Fibroblast of the aortic adventitia (primary cell): ENCODE measurements at places on chromosomes 2 and 18.

DNA sequence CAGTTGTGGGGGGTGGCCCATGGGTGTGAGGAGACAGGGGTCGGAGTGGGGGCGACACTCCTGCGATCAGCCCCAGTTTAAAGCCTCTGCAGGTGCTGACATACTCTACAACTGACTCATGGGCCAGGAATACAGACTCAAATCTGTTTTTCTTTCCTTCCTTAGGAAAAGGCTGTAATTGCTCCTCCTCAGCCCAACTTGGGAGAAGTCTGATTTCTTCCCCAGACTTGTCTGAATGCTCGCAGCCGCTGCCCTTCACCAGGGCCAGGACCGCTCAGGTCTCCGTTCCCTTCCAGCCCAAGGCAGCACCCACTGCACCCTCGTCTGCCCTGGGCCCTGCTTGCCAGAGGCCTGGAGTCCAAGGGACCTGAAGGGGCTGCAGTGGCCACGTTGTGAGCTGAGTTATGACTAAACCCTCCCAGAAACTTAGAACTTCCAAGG is 41.3 kb downstream of the RHOB start:
- no peak for DNase-seq

DNA sequence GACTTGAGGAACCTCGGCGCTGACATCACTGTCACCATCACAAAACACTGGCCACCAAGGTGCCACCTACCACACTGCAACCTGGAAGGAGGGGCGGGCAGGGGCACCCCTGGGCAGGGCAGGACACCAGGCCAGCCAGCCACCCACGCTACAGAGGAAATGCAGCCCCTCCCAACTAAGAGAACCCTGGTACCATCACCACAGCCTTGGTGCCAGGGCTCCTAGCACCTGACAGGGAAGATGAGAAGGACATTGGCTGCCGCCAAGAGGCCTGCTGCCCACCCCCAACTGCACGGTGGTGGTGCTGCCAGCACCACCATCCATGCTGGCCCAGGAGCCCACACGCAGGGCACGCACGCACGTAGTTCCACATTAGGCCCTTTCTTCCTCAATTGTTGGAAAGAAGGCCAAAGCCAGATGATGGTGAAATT is 88.7 kb downstream of the HDAC4 start:
- DNase-seq: no peak

DNA sequence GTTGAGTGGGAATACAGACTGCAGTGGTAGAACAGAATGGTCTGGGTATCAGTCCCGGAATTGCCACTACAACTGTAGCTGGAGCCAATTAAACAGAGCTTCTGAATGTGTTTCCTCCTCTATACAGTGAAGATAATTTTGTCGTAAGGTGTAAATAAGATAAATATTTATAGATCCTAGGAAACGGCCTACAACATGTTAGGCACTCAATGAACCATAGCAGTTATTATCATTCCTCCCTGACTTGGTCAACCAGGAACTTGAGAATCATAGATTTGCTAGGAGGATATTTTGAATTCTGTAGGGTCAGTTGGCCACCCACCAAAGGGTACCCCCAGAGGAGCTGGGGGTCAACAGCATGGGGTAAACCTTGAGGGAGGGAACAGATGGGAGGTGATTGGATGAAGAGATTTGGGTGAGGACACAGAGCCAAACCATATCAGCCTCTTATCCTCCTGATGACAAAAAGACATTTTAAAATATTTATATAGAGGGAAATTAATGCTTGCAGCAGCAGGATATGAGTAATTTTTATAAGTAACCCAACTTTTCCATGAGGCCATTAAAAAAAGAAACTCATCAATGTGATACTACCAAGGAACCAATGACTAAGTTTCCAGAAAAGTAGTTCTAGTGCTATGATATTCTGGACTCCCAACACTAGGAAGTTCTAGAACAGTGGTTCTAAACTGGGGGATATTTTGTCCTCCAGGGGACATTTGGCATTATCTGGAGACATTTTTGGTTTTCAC is 4.0 kb downstream of the DHRS9 start:
- DNase-seq: no peak

GRCh38 chr2:72917138-72917876 is at the start of gene EMX1:
TSS of gene EMX1 (plus strand) at chr2:72917519. CDS start at chr2:72917853, 334 bp downstream.
- DNase-seq: no peak

DNA sequence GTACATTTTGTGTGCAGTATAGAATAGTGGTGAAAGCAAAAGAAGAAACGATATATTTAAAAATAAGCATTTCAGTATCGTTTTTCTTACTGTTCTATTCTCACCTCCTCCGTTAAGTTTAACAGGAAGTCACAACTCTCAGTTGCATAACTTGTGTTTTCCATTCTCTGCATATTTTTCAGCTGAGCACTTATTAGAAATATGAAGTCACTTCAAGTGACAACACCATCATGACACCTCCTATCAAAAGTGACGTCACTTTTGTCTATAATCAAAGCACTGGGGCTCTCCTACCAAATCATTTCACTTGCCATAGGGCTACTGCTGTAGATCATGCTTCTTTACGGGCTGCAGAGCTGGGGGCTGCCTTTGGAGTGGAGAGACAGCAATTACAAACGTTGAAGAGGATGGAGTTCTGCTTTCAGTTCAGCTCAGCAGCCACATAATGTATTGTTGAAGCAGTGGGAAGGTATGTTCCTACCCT is 36.3 kb downstream of the STAT4 start:
- DNase-seq: peak; percentile 10

DNA sequence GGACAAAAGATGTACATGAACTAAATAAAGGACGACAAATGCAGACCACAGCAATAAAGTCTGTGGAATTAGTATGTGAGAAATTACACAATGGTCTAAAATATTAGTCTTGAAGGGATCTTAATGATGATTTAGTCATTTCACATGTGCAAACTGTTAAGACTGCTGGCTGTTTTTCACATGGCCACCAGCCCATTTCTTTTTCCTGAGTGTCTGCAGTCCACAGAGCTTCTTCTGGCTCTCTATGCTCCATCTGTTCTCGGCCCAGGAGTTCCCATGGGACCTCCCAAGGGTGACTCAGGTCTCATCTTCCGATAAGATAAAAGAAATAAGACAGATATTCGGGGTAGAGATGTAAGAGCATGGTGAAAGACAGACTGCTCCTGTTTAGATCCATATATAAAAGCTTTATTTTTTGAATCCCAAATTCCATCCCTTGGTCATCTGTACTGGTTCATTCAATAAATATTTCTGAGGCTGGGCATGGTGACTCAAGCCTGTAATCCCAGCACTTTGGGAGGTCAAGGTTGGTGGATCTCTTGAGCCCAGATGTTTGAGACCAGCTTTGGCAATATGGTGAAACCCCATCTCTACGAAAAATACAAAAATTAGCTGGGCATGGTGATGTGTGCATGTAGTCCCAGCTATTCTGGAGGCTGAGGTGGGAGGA is 20.1 kb downstream of the IL1RL1 start:
- DNase-seq: peak; percentile 75

- no peak for DNase-seq
These were observed 47.9 kb upstream of the ACMSD start for GRCh38 chr2:134790487-134790886.

DNA sequence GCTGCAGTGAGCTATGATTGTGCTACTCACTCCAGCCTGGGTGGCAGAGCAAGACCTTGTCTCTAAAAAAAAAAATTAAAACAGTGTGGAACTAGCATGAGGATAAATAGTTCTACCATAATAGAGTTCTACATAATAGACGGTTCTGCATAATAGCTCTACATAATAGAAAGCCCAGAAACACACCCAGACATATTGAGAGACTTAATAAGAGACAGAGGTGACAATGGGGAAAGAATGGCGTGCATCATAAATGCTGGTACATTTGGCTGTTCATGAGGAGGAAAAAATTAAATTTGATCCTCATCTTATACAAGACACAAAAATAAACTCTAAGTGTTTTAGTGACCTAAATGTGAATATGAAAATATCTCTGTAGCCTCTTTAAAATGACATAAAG is 58.5 kb downstream of the PTRHD1 start:
- DNase-seq: no peak

GRCh38 chr2:190864375-190864774 is 16.2 kb upstream of the GLS start:
- DNase-seq: peak; percentile 65

GRCh38 chr18:79200546-79201268 is 131.5 kb downstream of the ATP9B start:
- DNase-seq: peak; percentile 16

DNA sequence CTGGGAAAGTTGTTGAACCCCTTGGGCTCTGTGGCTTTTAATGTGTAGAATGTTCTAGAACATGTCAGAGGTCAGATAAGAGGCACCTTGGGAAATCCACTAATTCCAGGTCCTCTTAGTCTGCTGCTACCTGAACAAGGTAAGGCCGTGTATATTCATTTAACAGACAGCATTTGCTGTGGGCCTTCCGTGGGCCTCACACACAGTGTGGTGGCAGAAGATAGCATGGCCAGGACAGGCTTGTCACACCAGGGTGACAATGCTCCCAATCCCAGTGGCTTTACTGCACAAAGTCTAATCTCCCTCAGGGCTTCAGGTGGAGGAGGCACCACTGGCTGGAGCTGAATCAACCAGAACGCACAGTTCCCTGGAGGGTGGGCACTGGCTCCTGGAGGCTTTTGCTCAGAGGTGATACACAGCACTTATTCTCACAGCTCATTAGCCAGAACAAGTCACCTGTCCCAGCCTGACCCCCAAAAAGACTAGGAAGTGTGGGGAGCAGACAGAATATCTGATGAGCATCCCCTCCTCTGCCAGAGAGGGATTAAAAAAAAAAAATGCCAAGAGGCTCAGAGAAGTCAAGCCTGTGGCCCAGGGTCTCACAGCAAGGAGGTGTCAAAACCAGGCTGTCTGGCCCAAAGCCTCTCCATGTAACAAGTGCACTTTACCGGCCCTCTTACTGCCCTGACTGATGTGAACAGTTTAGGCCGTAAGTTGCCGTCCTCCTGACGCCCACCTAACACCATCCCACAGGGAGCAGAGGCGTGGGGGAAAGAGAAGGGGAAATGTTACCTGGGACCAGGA is 216.9 kb upstream of the RAB6C start:
- no peak for DNase-seq

DNA sequence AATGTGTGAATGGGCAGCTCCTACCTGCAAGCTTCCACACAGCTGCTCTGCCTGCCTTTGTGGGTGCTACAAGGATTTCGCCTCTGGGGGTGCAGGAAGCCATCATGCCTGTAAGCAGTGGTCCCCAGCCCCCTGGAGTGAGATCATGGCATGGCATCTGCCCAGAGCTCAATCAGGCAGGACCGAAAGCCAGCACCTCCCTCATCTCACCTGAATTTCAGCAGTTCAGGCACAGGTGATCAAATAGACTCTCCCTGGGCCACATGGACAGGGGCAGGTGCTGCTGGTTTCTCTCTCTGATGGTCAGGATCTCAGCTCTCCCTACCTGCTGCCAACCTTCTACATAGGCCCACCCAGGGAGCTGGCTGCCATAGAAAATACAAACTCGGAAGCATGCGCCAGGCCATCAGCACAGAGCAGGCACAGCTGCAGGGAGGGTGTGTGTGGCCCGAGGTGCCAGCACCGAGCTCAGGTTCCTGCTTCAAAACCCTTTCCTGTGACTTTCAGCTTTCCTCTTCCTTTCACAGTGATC is 133.2 kb upstream of the ID2 start:
- no peak for DNase-seq

GRCh38 chr2:7905756-7906155 is 776.1 kb upstream of the ID2 start:
- DNase-seq: no peak

DNA sequence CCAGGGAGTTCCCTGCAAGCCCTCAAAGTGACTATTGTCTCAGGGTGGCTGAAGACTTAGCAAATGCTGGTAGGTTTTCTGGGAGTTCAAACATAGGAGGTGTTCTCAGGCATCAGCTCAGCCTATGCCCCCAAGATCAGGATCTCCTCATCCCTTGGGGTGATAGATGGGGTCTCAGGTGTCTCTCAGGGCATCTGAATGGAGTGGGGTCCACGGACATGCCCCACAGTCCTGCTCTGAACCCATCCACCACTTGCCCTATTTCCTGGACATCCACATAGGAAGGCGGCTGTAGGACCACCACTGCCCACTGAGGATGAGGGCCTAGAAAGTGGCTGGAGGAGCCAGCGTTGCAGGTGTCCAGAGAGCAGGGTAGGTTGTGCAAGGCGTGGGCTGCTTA is 287.0 kb upstream of the CXCR4 start:
- no peak for DNase-seq

GRCh38 chr18:30992231-30992630 is 50.3 kb downstream of the DSC3 start:
- DNase-seq: no peak
